NCI-H460 (cell line): ENCODE measurements at places on chromosomes 7 and 10. TPM values are rescaled to one million over a fixed set of nuclear protein-coding genes. Genes with fewer than 3 reads are reported as not detected.

Gene ASZ1
- total RNA-seq: not detected in 2 replicates

GRCh38 chr7:134732728-134733127, 46.7 kb upstream of the CALD1 start:
- DNase-seq: no peak

GRCh38 chr7:47314728-47315607, 266.9 kb downstream of the TNS3 start:
- no peak for DNase-seq

GRCh38 chr7:117777335-117778142, 95.7 kb downstream of the CTTNBP2 start:
- no peak for DNase-seq

Gene CYP2W1
- total RNA-seq: 0.05 TPM in 1 of 2 replicates, not detected in the other

Gene PHKG1
- total RNA-seq: not detected in 2 replicates

DNA sequence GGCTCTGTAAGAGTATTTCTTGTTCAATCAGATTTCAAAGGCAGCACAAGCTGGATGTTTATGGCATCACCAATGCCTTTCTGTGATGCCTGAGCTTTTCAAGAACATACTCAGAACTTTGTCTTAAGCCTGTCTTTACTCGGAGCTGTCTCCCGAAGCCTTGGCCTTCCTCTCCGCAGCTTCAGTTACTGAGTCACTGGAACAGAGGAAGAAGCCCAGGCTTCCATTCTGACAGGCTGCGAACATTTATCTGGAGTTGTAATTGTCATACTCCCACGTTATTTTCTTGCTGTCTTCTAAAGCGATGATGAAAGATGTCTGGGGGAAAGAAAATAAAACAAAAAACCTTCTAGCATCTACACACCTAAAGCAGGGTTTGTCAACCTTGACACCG, 43.9 kb downstream of the GRK5 start:
- DNase-seq: no peak

Gene MLXIPL
- total RNA-seq: 1.6 and 1.9 TPM in 2 replicates

DNA sequence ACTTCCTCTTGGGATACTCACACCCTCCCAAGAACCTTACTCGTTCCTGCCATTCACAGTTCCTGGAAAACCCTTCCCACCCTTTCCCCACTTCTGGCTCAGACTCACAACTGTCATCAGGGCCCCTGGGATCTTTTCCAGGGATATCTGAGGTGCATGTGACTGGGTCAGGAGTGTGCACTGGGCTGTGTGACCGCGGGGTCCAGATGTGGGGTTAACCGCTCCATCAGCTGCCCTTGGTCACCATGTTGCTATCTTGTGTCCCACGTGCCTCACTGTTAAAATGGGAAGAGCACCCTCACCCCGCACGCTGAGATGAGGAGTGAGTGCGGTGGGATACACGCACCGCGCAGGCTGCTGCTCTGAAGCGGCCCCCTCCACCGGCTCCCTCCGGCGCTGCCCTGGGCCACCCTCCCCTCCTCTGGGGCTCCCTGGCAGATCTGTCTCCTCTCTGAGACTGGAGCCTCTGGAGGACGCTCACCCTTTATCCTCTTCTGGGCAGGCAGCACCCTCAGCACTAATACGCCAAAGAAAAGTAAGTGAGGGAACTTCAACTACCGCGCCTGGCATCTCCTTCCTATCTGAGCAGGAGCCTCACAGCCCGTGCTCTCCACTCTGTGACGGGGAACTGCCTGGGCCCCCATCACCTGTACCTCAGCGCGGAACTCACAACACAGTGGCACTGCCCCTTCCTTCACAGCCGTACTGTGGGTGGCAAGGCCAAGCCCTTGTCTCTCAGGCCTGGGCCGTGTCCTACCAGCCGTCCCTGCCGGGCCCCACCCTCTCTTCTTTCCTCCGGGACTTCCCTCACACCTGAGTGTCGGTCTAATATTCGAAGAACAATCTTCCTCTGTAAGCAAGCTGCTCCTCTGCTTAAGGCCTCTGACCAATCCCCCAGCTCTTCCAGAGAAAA, 15.6 kb downstream of the COBL start:
- DNase-seq: no peak

- DNase-seq: no peak
Observed at GRCh38 chr7:101567230-101567629, 61.9 kb downstream of the MYL10 start.

Gene BICC1
- 0.49 and 0.52 TPM in 2 replicates for total RNA-seq

DNA sequence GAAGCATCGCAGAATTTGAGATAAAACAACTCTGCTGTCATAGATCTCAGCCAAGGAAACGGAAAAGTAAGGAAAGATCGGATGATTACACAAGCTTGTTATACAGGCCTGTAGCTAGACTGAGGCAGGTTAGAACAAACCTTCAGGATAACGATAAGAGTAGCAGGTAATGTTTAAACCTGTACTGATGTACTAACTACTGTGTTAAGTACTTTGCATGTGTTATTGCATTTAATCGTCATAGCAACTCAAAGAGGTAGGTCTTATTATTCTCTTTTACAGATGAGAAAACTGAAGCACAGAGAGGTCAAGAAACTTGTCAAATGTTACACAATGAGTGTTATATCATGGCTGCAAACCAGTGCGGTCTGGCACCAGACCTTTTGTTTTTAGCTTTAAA, 352.5 kb downstream of the GPAM start:
- DNase-seq: no peak

DNA sequence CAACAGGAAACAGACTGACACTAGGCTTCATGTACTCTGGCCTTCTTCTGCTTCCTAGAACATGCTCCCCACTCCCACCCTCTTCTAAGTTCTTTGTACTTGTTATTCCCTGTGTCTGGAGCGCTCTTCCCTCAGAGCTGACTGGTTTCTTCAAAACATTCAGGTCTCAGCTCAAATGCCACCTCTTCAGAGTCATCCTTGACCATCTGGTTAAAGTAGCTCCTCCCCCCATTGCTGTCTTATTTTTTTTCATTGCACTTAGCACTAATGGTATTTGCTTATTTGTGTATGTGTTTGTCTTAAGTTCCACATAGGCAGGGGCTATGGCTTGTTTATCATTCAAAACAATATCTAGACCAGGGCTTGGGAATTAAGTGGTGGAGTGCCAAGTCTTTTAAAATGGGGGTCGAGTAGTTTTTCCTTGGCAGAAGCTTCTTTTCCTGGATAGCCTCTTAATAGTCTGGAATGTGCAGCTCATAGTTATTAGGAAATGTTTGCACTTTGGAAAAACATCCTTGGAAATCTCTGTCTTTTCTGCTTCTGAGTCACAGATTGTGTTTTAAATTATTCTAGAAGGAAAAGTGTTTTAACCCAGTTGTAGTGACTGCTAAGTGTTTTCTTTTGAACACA, 60.0 kb downstream of the RALA start:
- no peak for DNase-seq

- DNase-seq: no peak
Observed at GRCh38 chr10:131651674-131652437, 249.0 kb upstream of the PPP2R2D start.

DNA sequence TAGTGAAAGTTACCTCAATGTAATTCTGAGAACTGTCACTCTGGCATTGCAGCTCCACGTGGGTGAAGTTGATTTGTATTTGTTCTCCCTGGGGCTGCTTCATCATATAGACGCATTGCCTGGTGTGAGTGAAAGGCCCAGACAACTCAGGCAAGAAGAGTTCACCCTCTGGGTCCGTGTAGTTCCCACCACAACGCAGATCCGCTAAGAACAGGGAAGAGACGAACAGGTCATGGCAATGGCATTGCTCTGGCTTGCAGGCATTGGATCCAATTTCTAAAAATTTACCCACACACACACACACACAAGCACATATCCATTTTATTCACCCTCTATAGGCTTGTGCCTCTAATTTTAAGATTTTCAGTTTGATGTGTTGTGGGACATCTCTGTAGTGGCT, 45.4 kb downstream of the CUBN start:
- no peak for DNase-seq

GRCh38 chr7:84390845-84391244, 196.3 kb upstream of the SEMA3A start:
- DNase-seq: no peak

DNA sequence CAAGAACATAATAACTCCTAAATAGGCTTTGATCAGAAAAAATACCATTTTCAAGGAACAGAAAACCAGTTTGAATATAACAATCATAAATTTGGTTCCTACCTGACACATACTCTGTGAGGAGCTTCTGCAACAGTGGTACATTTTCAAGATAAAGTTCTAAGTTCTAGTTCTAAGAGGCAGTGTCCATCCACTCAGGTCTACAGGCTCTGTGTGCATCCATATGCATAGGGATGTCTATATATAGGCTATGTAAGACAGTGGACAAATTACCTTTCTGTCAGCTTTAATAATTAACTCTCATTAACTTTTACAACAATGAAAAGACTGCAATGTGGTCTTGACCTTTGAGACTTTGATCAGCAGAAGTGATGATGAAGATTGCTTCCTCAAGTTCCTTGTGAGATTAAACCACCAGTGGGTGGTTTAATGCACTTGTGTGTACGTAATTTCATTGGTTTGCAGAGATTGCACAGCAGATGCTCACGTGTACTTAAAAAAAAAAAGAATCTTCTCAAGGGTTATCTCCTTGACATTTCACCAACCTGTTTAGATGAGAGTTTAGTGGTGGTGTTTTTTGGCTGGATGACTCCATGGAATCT, at the start of gene SLC26A3:
Gene SLC26A3 (minus strand): TSS at position 215 of the 602 bp plus-strand sequence. CDS start 8,714 bp downstream, outside the sequence.
- DNase-seq: no peak

- no peak for DNase-seq
Observed at GRCh38 chr7:134690016-134690415, 43.4 kb downstream of the BPGM start.

DNA sequence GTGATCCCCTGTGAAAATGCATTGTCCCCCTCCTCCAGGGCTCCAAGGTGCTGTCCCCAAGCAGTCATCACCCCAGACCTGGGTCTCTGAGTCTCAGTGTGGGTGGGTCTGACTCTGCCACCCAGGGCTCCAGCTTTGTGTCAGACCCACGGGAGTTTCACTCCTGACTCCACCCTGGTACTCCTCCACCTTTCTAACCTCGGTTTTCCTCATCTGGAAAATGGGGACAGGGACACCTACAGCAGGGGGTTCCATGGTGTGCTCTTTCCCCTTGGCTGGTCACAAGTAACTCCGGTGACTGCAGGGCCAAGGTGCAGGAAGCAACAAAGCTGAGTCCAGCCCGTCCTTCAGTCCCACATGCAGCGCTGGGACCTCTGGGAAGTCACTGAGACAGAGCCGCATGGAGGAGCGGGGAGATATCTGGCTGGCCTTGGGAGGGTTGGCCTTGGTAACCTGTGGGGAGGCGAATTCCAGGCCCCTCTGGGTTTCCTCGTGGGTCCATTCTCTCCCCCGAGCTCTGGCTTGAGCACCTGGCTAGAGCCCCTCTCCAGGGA, 41.8 kb upstream of the RABGEF1 start:
- DNase-seq: no peak

Gene NKX1-2
- 0.02 TPM in 1 of 2 replicates, not detected in the other for total RNA-seq

Gene DPCD
- 39.0 and 40.0 TPM in 2 replicates for total RNA-seq

DNA sequence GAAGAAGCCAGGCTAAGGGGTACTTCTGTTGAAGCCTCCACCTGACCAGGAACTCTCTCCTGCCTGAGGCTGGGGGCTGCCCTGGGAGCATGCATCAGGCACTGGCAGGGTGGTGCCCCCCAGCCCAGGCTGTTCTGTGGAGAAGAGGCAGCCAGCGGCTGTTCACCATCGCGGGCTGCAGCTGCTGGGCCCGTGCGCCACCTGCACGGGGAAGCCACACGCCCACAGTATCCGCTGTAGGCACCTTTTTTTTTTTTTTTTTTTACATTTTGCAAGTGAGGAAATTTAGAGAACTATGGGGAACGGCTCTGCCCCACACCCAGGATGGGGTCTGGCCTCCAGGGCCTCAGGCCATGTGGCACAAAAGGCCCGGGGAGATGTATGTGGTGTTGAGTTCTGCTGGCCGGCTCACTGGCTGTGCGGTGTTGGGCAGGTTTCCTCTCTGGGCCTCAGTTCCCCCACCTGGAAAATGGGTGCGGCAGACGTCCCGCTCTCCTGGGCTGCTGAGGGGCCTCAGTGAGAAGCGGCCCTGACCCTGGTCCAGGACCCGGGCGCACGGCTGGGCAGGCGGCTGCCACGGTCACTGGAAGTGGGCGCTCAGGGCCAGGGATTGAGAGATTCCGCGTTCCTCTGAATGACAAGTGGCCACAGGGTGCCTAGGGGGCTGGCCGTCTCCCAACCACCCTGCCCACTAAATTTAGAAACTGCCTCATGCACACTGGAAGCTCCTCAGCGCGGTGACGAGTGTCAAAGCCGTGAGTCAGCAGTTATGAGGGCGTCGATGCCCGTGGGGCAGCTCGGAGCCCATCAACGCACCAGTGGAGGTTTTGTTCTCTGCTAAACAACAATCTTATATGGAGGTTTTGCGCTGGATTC, 8.8 kb upstream of the INTS1 start:
- peak; percentile 94 for DNase-seq

GRCh38 chr10:122116331-122116730, 127.4 kb downstream of the TACC2 start:
- DNase-seq: no peak

DNA sequence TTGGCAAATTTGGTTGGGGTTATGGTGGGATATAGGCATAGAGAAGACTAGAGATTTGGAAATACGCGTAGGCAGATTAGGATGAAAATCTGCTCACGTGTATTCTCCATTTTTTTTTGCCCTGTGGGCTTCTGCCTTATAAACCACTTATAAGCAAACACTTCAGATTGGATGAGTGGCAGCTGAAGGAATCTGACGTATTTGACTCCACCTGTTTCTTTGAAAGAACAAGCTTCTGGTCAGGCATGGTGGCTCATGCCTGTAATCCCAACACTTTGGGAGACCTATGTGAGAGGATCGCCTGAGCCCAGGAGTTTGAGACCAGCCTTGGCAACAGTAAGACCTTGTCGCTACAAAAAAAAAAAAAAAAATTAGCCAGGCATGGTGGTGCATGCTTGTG, 5.1 kb downstream of the STK31 start:
- DNase-seq: no peak

DNA sequence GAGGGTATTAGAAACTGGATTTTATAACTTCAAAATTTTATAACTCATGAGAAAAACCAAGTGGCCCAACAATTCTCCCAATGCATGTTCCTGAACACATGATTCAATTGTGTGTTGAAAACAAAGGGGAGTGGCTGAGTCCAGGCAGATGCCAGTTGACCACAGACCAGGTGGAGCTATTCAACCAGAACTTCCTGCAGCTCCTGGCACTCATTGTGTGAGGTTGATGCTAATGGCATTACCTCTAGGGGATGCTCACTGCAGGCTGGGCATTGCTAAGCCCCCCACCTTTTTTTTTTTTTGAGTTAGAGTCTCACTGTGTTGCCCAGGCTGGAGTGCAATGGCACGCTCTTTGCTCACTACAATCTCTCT, 20.3 kb downstream of the MYOF start:
- no peak for DNase-seq

Gene AKR1D1
- total RNA-seq: not detected in 2 replicates

GRCh38 chr7:124672011-124672410, 93.6 kb downstream of the GPR37 start:
- no peak for DNase-seq

DNA sequence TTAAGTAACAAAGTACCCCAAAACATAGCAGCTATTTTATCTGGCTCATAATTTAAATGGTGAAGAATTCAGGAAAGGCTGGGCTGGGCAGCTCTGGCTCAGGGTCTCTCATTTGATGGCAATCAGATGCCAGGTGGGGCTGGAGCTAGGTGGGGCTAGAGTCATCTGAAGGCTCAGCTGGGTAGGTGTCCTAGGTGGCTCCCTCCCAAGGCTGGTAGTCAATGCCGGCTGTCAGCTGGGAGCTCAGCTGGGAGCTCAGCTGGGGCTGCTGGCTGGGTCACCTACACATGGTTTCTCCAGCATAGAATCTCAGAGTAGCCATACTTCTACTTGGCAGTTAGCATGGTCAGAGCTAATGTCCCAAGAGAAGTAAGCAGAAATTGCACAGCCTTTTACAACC, 34.1 kb downstream of the OSBPL3 start:
- DNase-seq: no peak

Gene NUB1
- total RNA-seq: 74.6 and 83.1 TPM in 2 replicates

GRCh38 chr10:17665747-17666146, 21.8 kb downstream of the STAM start:
- peak; percentile 66 for DNase-seq
